Activated CD8-positive, alpha-beta memory T cell treated with anti-CD3 and anti-CD28 coated beads for 48 hours (primary cell): ENCODE measurements at places on chromosomes 6 and 20.

- DNase-seq, result no peak
Observed at GRCh38 chr6:19395316-19395715, 441.9 kb upstream of the ID4 start.

- DNase-seq, result no peak
Observed at GRCh38 chr20:35739294-35740163, 2.5 kb downstream of the RBM39 start.

DNA sequence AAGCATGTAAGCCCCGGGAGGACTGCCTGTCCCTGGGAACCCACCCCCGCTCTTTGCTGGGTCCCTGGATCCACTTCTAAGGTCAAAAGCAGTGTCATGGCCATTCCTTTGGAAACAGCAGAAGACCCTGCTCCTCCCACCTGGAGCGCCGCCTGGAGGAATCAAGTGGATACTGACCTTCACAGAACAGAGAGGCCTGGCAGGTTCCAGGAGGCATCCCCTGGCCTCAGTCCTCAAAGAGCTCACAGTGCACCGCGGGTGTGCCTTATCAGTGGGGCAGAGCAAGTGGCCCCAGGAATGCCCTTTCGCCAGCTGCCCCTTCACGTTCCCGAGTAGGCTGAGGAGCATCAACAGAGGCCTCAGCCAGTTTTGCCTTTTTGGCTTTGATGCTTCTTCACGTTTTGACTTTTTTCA is 11.1 kb upstream of the SLC4A11 start:
- no peak for DNase-seq

DNA sequence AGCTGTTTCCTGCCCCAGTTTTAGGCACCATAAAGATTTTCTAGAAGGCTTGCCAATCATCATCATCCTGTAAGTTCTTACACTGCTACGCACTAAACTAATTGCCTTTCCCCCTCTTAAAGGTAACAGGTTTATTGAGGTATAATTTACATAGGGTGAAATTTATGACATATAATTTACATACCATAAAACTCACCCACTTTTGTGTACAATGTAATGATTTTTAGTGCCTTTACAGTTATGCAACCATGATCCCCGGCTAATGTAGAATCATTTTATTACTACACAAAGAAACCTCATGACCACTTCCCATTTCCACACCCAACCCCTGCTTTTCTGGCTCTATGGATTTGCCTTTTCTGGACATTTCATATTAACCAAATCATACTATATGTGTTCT is 21.1 kb downstream of the GCNT2 start:
- no peak for DNase-seq

GRCh38 chr6:166604911-166605310 is 18.4 kb upstream of the RAMACL start:
- DNase-seq, result no peak

DNA sequence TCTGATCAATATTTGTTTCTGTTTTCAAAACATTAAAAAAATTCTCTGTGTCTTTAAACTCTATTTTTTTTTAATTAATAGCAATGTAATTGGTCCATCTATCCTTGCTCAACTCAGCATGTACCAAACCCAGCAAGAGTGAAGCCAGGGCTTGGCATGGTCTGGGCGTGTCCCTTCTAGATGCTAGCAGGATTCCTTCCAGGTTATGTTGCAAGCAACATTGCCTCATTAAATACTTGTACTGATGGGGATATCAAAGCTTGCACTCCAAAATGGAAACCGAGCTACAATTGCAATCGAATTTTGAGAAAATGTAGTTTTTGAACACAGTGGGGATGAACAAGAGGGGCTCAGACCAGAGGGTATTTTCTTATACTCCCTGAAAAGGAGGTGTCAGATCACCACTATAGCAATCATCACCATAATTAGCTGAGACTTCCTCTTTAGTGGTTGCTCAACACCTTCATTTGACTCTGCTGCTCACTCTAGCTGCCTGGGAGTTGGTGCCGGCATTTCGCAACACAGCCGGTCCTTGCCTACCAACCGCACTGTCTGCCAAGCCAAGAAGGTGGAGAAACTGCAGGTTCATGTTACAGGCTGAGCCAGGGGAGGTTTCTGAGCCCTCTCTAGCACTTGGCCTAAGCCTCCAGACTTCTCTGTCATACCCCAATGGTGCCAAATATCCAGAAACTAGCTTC is 67.8 kb upstream of the RALGAPA2 start:
- DNase-seq, result no peak

DNA sequence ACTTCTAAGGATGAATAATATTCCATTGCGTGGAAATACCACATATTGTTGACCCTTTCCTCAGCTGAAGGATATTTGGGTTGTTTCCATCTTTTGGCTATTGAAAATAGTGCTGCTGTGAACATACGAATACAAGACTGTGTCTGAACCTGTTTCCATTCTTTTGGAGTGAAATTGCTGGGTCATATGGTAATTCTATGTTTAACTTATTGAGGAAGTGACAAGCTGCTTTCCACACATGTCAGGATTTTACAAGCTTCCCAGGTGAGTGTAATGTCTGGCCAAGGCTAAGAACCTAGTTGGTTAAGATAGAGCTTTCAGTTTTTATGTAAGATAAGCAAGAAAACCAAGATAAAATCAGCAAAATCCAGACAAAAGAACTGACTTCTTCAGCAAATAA is 48.8 kb downstream of the PPP1R3G start:
- DNase-seq, result no peak

GRCh38 chr6:142884214-142885035 is 60.6 kb downstream of the HIVEP2 start:
- no peak for DNase-seq

GRCh38 chr6:106913111-106913510 is 61.4 kb downstream of the CD24 start:
- DNase-seq, result no peak

- no peak for DNase-seq
Observed at GRCh38 chr6:75463061-75463460, 30.5 kb downstream of the FILIP1 start.

- DNase-seq, result no peak
Observed at GRCh38 chr20:58853976-58854637, 1.6 kb downstream of the GNAS start.

- no peak for DNase-seq
Observed at GRCh38 chr6:4777394-4777935, 1.3 kb downstream of the CDYL start.

- DNase-seq, result no peak
Observed at GRCh38 chr6:135994857-135995544, 143.5 kb downstream of the PDE7B start.

DNA sequence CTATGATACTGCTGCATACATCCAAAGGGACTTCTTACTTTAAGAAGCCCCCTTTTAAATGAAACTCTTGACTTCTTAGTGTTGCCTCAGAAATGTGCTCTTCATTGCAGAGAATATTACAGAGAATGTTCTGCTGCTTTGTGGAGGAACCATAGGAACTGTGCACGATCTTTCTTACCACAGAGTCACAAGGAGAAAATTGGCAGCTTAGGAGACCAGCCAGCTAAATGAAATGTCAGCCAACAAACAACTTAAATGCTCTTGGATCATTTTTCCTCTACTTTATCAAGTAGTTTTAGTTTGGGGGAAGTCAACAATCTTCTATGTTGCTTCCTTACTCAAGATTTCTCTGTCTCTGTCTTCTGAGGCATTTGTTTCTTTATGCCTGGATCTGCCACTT is 125.9 kb upstream of the MLIP start:
- no peak for DNase-seq

DNA sequence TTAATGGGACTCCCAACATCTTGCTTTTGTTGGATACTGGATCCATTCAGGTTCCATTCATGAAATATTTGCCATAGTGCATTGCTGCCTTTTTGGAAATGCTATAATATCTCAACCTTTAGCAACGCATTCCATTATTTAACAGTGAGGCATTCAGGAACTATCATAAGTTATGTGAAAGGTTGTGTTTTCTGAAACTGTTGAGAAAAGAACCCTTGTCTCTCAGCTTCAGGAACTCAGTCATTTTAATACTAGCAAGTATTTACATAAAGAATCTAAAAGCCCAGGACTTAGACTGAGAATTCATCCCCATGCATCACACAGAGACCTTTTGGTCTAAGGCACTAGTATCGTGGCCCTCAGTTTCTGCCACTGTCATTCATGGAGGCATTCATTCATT is 24.9 kb upstream of the SASH1 start:
- DNase-seq, result no peak
